ENCODE measurements at places on chromosomes 12 and 14. TPM values are rescaled to one million over a fixed set of nuclear protein-coding genes. Genes with fewer than 3 reads are reported as not detected.
A peak's percentile ranks its signal among the peaks of the same experiment; 100 is the strongest.

DNA sequence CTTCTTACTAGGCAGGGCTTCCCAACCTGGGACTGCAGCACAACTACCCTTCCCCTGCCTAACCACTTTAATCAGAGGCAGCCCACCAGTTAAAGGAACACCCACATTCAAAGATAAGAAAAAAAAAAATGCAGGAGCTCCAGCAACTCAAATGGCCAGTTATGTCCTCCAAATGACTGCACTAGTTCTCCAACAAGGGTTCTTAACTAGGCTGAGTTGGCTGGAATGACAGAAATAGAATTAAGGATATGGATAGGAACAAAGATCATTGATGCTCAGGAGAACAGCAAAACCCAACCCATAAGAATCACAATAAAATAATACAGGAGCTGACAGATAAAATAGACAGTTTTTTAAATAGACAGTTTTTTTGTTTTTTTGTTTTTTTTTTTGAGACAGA lies 154.2 kb downstream of the PLCZ1 start:
- DNase-seq = no peak

GRCh38 chr14:93219103-93219726 lies 12.2 kb downstream of the UBR7 start:
- DNase-seq = no peak

GRCh38 chr12:93762059-93762719 lies 85.0 kb downstream of the CRADD start:
- no peak for DNase-seq

DNA sequence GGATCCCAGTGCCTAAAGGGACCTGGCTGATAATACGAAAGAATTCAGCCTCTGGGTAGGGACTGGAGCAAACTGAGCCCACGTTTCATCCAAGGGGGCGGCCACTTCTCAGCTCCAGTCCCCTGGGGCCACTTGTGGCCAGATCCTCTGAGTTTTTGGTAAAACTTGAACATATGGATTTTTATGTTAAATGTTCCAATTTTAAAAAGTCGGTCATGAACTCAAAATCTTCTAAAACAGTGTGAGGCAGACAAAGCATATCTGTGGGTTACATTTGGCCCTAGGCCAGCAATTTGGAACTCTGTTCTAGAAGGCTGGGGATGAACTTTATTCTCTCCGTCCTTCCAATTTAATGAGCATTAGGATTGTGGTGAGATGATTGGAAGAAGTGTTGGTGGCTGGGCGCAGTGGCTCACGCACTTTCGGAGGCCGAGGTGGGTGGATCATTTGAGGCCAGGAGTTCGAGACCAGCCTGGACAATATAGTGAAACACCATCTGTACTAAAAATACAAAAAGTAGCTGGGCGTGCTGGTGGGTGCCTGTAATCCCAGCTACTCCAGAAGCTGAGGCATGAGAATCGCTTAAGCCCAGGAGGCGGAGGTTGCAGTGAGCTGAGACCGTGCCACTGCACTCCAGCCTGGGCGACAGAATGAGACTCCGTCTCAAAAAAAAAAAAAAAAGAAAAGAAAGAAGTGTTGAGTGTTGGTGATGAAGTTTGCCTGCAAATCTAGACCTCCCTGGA lies 3.0 kb upstream of the PPP1CC start:
- DNase-seq = no peak

- no peak for DNase-seq
Observed at GRCh38 chr14:100450736-100451135, 127.6 kb downstream of the SLC25A47 start.

DNA sequence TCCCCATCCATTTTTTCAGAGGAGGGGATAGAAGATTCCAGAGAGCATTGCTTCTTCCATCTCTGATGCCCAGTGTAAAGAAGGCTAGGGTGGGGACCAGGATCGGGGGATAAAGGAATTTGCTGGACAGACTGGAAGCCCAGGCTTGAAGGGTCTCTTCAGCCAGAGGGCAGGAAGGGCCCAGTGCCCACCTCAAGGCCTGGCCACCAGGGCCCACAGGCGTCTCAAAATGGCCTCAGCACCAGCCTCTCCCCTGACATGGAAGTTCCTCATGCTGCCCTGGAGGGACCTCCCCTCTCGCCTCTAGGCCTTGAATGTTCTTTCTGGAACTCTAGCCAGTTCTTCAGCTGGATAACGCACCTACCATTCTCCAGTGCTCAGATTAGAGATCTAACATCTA lies 2.8 kb downstream of the RPS6KL1 start:
- DNase-seq = no peak

DNA sequence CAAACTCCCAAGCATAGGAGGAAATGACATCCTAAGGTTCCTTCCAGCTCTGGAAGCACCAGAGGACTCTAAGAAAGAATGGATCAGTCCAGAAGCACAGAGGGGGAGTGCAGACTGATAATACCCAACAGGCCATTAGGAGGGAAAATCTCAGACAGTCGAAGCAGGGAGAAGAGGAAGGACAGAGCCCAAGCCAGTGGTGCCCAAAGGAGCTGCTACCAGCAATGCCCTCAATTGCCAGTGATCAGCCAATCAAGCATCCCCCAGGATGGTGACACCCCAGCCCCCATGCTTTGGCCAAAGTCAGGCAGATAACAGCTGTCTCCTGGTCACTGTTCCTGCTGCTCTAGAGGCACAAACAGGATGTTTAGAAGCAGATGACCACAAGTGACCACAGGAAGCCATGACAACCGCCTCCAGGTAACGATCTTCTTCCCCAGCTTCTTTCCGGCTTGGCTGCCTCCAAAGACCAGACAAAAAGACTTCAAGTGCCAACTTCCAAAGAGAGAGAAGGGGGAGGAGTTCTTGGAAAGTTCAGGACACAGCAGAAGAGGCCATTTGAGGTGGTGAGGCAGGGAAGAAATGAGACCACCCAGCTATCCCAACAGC lies 16.2 kb downstream of the PXN start:
- no peak for DNase-seq

DNA sequence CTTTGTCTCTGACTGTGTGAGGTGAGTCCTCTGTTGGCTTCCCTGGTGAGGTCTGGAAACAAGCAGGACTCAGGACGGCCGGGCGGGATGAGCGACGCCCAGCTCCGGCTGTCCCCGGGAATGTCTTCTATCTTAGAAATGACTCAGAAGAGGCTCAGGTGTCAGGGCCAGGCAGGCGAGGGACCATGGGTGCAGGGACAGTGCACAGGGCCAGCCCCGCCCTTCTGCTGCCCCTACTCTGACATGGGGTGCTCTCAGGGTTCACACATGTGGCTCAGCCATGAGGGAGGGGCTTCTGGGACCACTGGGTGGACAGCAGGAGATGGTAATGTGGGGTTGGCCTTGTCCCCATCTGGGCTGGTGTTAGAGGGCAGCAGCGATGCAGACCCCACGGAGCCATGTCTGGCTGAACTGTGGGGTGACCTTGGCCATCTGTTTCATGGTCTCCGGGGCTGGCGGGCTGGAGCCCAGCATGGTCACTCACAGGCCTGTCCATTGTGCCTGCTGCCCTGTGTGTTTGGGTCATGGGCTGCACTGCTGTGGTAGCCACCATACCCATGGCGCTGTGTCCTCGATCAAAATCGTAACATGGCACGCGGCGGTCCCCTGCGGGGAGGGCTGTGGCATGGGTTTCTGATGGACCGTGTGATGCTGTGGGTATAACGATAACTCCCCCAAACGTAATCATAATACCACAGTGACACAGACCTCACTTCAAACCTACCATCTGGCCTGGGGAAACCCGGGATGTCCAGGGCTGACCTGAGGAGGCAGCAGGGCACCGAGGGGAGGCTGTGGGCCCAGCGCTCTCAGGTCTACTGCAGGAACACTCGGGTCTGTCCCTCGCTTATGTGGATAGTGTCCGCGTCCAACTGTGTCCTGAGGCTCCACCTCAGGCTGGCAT lies 368.8 kb downstream of the TMEM121 start:
- no peak for DNase-seq

DNA sequence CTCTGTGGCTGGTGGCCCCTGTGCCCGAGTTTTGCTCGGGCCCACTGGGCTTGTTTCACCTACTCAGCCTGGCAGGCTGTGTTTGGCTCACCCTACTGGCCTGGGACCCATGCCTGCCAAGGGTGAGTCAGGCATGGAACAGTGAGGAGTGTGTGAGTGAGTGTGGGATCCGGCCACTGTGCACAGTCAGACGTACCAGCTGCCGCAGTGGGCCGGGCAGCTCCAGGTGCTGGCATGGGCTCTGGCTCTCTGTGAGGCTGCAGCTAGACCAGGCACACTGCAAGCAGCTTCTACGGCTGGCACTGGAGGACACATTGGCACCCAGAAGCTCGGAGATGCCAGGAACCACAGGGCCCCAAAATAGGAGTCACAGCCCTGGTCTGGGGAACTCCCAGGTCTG lies 40.6 kb downstream of the HSD17B6 start:
- no peak for DNase-seq

DNA sequence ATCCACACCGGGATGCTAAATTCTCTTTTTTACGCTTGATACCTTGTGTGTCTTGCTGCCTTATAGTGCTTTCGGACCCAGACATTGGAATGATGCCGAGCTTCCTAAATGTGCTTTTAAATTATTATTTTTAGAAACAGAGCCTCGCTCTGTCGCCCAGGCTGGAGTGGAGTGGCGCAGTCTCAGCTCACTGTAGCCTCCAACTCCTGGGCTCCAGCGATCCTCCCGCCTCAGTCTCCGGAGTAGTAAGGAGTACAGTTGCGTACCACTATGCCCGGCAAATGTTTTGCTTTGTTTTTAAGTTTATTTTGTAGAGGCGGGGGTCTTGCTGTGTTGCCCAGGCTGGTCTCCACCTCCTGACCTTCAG lies 489 bp upstream of the EML5 start:
- DNase-seq = no peak

GRCh38 chr12:56530390-56531055 lies 8.9 kb downstream of the RBMS2 start:
- no peak for DNase-seq

DNA sequence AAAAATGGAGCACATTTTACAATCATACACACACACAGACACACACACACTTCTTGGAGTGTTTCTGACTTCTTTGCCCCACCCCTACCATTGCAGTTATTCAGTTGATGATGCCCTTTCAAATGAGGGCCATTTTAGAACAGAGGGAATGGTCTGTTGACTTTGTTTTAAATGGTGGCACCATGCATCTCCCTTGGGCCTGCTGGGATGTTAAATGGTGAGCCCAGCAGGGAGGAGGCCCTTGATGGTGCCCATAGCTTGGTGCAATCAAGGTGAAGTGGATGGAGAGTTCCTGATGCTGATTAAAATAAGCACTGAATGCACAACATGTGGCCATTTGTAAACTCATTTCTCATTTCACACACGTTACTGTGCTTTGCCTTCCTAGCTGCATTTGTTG lies 13.3 kb downstream of the C12orf75 start:
- DNase-seq = no peak

- DNase-seq = peak; percentile 57
Observed at GRCh38 chr12:25495331-25496097, 57.6 kb downstream of the LMNTD1 start.

GRCh38 chr14:59503256-59503655 lies 18.9 kb downstream of the JKAMP start:
- DNase-seq = no peak

GRCh38 chr12:46872135-46872534 lies 46.3 kb upstream of the SLC38A4 start:
- DNase-seq = no peak

- DNase-seq = no peak
Observed at GRCh38 chr12:26149968-26150500, 25.2 kb upstream of the BHLHE41 start.

GRCh38 chr14:79136071-79137044 lies 966.2 kb downstream of the NRXN3 start:
- no peak for DNase-seq

DNA sequence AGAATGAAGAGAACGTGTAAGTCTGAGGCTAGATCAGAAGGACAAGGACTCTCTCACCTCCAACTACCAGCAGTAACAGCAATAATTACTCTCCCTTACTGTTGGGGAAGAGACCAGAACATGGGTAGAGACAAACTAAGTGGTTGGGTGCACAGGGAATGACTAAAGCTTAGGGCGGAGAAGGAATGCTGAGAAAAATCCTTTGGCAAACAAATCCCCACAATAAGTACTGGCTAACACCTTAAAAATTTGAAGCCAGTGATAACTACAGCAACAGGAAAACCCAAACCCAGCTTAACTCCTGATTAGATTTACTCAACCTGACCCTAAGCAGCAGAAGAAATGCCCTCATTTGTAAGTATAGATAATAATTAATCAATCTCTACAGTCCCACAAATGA lies 759.0 kb downstream of the AACS start:
- DNase-seq = no peak

GRCh38 chr14:81473456-81474147 lies 60.1 kb downstream of the SEL1L start:
- DNase-seq = no peak

- no peak for DNase-seq
Observed at GRCh38 chr12:115988625-115989563, 288.6 kb downstream of the MED13L start.

DNA sequence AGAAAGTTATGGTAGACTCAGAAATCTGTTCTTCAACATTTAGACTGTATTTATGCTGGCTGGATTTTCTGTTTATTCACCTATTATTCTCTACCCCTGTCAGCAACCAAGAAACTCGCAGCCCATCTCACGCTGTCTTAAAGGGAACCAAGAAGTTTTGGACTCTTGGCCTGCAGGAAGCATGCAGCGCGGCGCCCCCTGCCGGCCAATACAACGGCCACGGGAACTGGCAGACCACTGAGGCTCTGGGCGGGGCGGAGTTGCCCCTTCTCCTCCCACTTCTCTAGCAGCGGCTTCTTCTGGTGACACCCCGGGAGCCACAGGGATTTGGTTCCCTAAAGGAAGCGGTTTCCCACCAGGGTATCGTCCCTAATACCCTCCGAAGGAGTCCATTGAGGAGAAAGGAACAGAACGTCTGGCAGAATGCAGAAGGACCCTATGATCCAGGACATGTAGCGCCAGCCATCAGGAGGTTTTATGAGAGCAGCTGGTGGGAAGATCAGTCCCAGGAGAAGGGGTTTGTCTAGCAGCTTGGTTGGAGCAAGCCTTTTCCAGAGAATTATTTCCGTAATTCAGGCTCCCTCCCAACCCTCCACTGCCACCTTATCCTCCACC lies 21.0 kb upstream of the RNASE2 start:
- no peak for DNase-seq

GRCh38 chr12:6896846-6897435 lies 7.7 kb upstream of the LRRC23 start:
- no peak for DNase-seq

VWF gene
- 0.22 TPM for polyA plus RNA-seq

CMA1 gene
- not detected for polyA plus RNA-seq

RNASE4 gene
- 15.8 TPM for polyA plus RNA-seq

LGALS3 gene
- 383 TPM for polyA plus RNA-seq

KCNJ8 gene
- polyA plus RNA-seq = 5.3 TPM

KRT2 gene
- not detected for polyA plus RNA-seq

ADCY4 gene
- not detected for polyA plus RNA-seq

PTPRR gene
- polyA plus RNA-seq = not detected

GPR33 gene
- polyA plus RNA-seq = not detected

ZDHHC22 gene
- not detected for polyA plus RNA-seq

CLEC4D gene
- polyA plus RNA-seq = not detected

TAS2R14 gene
- polyA plus RNA-seq = 2.1 TPM

SERPINA10 gene
- polyA plus RNA-seq = not detected

Data from AG04450 (cell line).